ENCODE measurements at places on chromosomes 4 and X. TPM values are rescaled to one million over a fixed set of nuclear protein-coding genes. Genes with fewer than 3 reads are reported as not detected.

The DDIT4L gene
- polyA plus RNA-seq, result not detected

The TIMM8A gene
- polyA plus RNA-seq, result 3.1 TPM

The FAM53A gene
- polyA plus RNA-seq, result 0.78 TPM

The SLC9B1 gene
- not detected for polyA plus RNA-seq

The CEP44 gene
- 19.3 TPM for polyA plus RNA-seq

The RPL10 gene
- polyA plus RNA-seq, result 3,975 TPM
